ENCODE measurements at places on chromosomes 2 and 18. TPM values are rescaled to one million over a fixed set of nuclear protein-coding genes. Genes with fewer than 3 reads are reported as not detected.
A peak's percentile ranks its signal among the peaks of the same experiment; 100 is the strongest.

Gene GAL3ST2
- total RNA-seq = not detected

Gene AGXT
- not detected for total RNA-seq

Gene CD8B
- total RNA-seq = not detected

Gene ICOS
- 0.21 TPM for total RNA-seq

Gene ZNF804A
- total RNA-seq = 4.3 TPM

Gene DTNB
- 14.0 TPM for total RNA-seq

Gene CCDC74B
- 5.2 TPM for total RNA-seq

Gene C2orf80
- total RNA-seq = 0.37 TPM

Gene SCYGR6
- not detected for total RNA-seq

Gene ALK
- total RNA-seq = 1.0 TPM

Gene PTH2R
- total RNA-seq = 0.69 TPM

Gene SP9
- not detected for total RNA-seq

Gene FAM237A
- not detected for total RNA-seq

DNA sequence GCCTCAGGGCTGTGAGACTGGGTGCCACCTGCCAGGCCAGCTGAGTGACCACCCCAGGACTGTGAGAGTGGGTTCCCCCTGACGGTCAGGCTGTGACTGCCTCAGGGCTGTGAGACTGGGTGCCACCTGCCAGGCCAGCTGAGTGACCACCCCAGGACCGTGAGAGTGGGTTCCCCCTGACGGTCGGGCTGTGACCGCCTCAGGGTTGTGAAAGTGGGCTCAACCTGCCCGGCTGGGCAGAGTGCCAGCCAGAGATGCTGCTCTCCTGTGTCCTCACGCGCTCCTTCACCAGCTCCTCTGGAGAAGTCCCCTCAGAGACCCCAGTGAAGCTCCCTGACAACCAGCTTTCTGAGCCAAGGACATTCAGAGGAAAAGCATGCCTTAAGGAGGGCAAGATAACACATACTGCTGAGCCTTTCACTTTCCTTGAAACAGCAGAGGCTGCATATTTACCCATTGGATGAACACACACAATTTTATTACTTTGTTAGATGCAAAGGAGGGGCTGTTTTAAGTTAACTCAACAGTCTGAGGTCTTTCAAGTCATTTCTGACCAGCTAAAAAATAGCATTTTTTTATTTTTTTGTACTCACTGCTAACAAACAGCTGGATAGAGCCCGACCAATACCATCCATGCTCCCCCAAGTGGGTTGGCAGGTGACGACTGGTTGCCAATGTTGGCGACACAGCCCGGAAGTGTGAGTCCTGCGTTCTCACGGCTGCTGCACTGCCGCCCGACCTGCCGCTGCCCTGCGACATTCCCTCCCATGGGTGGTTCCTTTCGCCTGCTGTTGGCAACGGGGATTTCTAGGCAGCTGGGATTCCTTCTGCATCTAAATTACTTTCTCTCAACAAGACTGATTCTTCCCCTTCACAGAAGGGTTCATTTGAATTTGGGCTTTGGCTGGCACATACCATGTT is 70.7 kb downstream of the NDUFA10 start:
- no peak for DNase-seq

DNA sequence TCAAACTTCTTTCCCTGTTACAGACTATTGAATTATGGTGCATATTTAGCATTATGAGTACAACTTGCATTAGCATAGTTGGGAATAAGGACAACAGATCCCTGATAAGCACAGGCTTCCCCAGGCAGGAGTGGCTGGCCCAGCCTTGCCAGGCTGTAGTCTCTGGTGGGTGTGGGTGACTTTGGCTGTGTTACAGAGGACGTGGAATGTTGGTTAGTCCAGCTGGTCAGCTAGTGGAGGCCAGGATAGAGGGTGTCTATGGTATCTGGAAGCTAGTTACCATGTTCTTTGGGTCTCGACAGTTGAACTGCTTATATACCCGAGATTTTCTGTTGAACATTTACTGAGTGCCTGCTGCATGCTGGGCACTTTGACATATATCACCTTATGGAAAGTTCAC is 4.7 kb downstream of the SH3RF3 start:
- no peak for DNase-seq

GRCh38 chr2:186327251-186327868 is 158.7 kb upstream of the ZC3H15 start:
- no peak for DNase-seq

DNA sequence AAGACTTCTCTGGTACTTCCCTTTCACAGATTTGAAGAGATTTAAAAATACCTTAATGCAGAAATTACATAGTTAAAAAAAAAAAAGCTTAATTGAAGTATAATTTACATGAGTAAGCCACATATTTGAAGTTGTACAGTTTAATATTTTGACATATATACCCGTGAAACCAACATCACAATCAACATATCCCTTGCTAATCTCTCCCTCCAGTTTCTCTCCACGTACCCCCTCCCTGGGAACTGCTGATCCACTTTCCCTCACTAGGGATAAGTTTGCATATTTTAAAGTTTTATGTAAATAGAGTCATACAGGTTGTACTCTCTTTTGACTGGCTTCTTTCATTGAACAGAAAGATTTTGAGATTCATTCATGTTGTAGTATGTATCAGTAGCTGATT is 22.4 kb downstream of the EMILIN2 start:
- DNase-seq = no peak

- DNase-seq = no peak
Measured at GRCh38 chr2:176072951-176073904, 10.5 kb downstream of the EVX2 start.

- DNase-seq = no peak
Measured at GRCh38 chr18:48488388-48488850, 50.4 kb upstream of the CTIF start.

DNA sequence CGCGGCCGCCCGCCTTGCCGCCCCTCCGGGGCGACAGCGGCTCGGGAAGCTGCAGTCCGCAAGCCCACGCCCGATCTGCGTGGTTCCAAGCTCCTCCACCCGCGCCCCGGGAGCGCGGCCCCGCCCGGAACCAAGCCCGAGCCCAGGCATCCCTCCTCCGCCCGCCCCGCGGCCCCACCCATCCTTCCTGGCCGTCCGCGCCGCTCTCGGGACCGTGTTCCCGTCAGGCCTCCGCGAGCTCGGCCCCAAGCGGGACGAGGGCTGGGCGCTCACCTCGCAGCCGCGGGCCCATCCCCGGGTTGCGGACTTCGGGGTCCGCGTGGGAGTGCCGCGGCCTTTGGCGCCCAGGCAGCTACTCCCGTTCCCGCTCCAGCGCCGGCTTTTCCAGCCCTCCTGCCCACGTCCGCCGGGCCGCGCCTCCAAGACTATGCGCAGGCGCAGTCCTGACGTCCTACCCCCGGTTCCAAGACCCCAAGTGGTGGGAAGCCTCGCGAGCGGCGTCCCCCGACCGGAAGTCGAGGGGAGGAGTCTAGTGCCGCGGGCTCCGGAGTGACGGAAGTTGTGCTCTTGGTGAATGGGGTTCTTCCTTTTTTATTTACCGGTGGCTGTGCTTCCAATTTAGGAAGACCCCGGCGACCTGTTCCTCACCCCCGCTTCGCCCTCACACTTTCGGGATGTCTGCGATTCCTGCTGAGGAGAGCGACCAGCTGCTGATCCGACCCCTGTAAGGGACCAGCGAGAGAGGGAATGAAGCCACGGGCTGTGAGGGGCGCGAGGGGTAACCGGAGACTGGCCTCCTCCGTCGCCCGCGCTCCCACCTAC is at the start of the genes CPSF3 and ITGB1BP1:
Gene CPSF3 (plus strand): TSS at position 555 of the 822 bp plus-strand sequence. CDS start 120 bp downstream, at position 675.
Gene ITGB1BP1 (minus strand): TSS at position 429 of the 822 bp plus-strand sequence. CDS start 4,831 bp downstream, outside the sequence.
- peak; percentile 96 for DNase-seq

GRCh38 chr2:234309431-234309830 is 187.4 kb downstream of the ARL4C start:
- no peak for DNase-seq

DNA sequence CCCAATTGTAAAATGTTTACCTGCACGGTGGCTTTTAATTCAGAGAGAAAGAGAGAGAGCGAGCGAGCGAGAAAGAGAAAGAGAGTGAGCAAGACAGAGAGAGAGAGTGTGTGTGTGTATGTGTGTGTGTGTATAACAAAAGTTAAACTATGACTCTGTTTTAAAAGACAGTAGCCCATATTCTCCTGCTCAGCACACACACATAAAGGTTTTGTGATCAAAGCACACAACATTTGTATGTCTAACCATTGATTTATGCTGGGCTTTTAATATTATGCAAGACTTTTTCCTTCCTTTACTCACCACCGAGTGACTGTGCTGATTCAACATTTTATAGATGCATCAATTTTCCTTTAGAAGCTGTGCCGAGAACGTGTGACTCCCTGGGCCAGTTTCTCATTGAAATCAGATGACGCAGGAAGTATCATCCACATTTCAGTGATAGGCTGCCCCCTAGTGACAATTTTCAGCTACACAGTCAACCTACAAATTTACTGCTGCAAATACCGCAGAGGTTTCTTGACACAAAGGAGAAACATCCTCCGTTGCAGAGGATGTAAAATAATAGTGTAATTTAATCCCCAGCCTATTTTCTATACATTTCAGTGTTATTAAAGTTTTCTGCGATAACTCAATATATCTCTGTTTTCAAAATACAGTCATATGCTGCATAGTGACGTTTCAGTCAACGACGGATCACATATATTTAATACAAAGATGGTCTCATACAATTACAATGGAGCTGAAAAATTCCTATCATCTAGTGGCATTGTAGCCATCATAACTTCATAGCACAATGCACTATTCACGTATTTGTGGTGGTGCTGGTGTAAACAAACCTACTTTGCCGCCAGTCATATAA is 165.9 kb upstream of the TANK start:
- peak; percentile 86 for DNase-seq

GRCh38 chr18:1914489-1914888 is 656.8 kb downstream of the METTL4 start:
- no peak for DNase-seq

DNA sequence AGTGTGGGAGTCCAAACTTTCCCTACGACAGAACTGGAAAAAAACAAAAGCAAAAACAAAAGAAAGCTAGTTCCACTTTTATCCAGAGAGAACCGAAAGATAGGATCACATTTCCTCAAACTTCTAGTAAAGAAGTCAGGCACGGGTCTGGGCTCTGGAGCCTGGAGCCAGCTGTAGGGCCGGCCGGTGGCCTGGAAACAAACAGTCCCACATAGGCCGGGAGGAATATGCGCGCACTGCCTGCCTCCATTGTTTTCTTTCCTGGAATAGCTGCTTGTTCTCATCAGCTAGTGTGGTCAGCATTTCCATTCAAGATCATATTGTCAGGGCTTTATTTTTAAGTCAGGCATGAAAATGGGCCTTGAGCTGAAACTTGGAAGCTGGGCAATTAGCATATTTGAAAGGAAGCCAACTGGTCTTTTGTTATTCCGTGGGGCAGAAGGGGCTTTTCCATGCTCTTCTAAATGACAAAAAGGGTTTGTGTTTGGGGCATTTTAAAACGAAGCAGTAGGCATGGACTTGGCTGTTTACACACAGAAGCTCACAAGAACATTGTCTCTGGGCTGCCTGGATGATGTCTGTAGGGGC is 58.7 kb upstream of the RFX8 start:
- DNase-seq = no peak

- no peak for DNase-seq
Measured at GRCh38 chr2:199757233-199757870, 93.6 kb downstream of the FTCDNL1 start.

DNA sequence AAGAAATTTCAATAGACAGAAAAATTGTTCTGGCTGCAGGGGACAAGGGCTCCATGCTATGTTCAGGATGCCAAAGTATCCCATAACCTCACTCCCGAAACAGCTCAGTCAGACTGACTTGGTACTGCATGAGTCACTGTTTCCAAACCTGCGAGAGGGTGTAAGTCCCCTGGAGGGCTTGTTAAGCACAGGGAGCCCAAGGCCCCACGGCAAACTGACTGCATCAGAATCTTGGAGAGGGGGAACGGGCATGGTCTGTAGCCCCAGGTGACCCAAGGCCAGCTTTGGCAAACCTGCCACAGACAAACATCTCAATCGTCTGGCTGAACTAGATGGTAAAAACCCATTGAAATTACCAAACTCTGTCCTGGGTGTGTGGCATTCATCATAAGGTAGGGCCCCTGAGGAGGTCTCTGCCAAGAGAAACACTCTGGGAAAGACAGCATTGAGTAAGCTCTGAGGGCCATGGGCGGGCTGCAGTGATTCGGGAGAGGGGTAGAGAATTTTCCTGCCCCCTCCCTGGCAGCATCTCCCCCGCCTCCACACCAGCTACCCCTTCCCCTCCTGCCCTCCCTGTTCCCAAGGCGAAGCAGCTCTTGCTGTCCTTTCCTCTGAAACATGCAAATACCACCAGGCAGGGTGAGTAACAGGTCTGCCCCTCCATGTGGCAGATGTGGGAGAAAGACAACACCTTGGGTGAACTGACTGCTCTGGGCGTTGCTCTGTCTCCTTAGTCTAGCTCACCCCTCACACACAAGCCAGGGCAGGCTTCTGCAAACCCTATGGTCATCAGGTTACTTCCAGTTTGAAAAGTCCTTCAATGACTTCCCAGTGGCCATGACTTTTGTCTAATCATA is 274.7 kb upstream of the SIX2 start:
- no peak for DNase-seq

- no peak for DNase-seq
Measured at GRCh38 chr2:240277073-240277806, 136.8 kb upstream of the OTOS start.

GRCh38 chr2:45652090-45653031 is 886 bp downstream of the PRKCE start:
- no peak for DNase-seq

GRCh38 chr2:189268763-189269162 is 89.2 kb upstream of the COL5A2 start:
- no peak for DNase-seq

- no peak for DNase-seq
Measured at GRCh38 chr2:112833976-112834375, 2.6 kb downstream of the IL1B start.

DNA sequence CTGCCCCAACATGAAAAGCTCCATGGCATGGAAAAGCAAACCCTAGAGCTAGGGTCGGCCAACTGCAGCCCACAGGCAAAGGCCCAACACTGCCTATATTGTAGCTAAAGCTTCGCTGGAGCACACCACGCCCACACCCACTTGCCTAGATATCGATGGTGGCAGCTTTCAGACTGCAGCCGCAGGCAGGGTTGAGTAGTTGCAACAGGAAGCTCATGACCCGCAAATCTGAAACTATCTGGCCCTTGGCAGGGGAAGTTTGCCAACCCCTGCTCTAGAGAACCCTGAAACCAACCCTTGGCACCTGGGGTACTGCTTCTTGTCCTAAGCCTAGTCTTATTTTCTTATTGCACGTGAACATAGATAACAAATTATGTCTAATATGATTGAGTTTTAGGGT is 250.0 kb downstream of the SOX11 start:
- no peak for DNase-seq

- DNase-seq = no peak
Measured at GRCh38 chr18:41370740-41371139, 584.3 kb upstream of the PIK3C3 start.

- DNase-seq = no peak
Measured at GRCh38 chr2:221958224-221958623, 340.6 kb downstream of the PAX3 start.

DNA sequence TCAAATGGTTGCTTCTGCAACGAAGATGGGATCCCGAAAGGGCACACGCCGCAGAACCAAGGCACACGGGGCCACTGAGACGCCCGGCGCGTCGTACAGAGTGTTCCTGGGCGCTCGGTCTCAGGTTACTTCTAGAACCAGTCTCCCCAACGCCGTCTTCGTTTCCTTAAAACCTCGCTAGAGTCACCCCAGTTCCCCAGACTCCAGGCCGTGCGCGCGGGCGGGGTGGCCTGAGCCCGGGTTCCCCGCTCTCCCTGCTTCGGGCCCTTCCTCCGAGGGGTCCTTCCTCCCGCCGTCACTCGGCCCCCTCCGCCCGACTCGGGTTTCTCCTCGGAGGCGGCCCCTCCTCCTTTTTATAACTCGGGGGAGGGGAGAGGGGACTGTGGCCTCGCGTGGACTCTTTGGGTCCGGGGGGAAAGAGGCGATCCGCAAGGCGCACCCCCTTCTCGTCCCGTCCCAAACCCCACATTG is 774 bp upstream of the FZD7 start:
- DNase-seq = peak; percentile 62
